Small intestine (tissue), 16 donors: ENCODE measurements at places on chromosomes 4 and X.

GRCh38 chrX:19557822-19558221 lies 42.5 kb upstream of the MAP3K15 start:
- no peak for DNase-seq

DNA sequence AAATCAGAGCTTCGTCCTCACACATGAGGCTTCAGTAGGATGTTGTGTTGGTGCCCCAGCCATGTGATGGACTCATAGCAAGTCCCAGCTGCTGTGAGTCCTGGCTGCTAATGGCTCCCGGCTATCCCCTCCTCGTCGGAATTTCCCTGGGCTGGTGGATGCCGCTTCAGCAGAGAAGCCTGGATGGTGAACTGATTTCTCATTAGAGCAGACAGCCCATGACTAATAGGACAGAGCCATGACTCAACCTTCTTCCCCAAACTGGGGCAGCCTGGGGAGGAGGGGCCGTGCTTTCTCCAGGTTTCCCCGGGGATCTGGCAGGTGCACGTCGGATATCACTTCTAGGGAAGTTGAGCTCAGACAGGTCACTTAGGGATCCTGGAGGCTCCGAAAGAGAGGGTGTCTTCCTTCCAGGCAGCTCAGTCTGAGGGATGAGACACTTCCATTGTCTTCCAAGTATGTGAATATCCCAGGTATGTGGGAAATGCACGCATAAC lies 112.7 kb downstream of the ASMT start:
- no peak for DNase-seq

- no peak for DNase-seq
These were observed 8.6 kb downstream of the GPM6B start for GRCh38 chrX:13808293-13808692.

- no peak for DNase-seq
These were observed 18.7 kb upstream of the FMR1NB start for GRCh38 chrX:147962476-147962875.

DNA sequence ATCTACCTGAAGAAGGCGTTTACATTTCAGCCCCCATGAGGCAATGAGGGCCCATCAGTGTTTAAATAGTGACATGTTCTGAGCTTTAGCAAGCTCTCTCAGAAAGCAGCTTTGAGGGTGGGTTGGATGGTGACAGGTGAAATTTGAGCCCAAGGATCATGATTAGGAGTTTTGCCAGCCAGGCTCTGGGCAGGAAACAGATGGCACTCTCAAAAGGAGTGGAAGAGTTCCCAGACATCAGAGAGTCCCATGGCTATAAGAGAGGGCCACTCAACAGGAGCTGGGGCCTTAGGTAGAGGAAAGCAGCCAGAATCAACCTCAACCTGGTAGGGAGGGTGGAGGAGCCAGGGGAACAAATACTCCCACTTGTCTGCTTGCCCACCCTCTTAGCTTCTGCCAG lies 499.8 kb downstream of the MID1IP1 start:
- DNase-seq: no peak

DNA sequence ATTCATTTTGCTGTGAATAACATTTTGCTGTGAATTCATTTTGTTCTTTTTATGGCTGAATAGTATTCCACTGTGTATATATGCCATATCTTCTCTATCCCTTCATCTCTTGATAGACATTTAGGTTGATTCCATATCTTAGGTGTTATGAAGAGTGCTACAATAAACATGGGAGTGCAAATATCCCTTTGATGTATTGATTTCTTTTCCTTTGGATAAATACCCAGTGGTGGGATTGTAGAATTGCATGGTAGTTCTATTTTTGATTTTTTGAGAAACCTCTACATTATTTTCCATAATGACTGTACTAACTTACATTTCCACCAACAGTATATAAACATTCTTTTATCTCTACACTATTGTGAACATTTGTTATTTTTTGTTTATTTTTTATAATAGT lies 555.9 kb downstream of the PDHA2 start:
- DNase-seq: no peak

- DNase-seq: no peak
These were observed 61.6 kb upstream of the BTC start for GRCh38 chr4:74855879-74856278.

GRCh38 chr4:173537613-173538147 lies 7.7 kb upstream of the HAND2 start:
- peak; percentile 14 for DNase-seq

DNA sequence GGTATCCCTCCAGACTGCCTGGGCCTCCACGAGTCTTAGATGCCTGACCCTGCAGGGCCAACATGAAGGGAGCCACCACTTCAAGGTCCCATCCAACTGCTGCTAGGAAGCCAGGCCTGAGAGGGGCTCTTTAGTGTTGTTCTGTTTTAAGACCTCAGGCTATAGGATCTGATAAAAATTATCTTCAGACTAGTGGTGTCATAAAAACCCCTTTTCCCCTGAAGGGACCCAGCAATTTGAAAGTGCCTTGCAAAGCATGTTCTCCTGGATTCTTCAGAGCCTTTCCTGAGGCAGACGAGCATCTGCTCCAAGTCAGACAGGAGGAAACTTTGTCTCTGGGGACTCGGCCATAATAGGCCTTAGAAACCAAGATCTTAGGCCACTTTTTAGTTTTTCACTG lies 26.9 kb downstream of the TSPAN5 start:
- no peak for DNase-seq

- no peak for DNase-seq
These were observed 87.2 kb downstream of the HPRT1 start for GRCh38 chrX:134547047-134547679.

GRCh38 chr4:25702848-25703247 lies 47.2 kb downstream of the SLC34A2 start:
- DNase-seq: no peak

- no peak for DNase-seq
These were observed 95.8 kb downstream of the FAM53A start for GRCh38 chr4:1588306-1588705.
